ENCODE measurements at places on chromosomes 3 and 15.

- DNase-seq, result no peak
These were observed 151.4 kb downstream of the SHQ1 start for GRCh38 chr3:72696815-72697214.

DNA sequence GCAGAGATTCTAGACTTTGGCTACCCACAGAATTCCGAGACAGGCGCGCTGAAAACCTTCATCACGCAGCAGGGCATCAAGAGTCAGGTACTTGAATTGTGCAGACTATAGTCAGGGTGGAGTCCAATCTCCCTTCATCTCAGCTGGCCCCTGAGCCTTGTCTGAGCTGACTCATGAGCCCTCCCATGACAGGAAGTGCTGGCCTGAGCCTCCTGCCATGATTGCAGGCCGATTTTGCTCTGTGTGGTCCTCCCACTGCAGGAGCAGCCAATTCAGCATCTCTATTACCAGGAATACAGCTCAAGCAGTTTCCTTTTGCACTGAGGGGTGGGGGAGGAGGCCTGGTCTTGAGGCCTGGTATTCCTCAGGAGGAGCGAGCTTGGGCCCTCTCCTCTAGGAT lies 5.5 kb downstream of the AP2M1 start:
- DNase-seq, result no peak

GRCh38 chr3:185362850-185363661 lies at the start of gene MAP3K13:
MAP3K13 (plus strand) TSS chr3:185363136; CDS start chr3:185428582, 65,446 bp downstream.
- DNase-seq, result peak; percentile 5

DNA sequence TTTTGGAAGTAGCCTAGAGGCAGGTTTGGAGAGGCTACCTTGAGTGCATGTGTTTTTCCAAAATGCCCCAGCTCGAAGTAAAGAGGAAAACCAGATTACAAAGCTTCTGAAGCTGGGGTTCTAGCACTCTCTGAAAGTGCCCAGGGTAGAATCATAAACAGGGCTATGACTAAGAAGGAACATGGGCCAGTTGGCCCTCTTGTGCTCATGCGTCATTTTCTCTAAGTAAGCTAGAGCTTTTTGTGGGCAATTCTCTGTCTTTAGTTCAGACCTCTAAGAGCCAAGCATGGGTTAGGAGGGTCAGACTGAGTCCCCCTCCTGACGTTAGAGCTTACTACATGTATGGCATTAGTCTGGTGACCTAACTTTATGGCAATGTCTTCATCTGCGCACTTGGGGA lies 129.5 kb upstream of the UMPS start:
- no peak for DNase-seq

DNA sequence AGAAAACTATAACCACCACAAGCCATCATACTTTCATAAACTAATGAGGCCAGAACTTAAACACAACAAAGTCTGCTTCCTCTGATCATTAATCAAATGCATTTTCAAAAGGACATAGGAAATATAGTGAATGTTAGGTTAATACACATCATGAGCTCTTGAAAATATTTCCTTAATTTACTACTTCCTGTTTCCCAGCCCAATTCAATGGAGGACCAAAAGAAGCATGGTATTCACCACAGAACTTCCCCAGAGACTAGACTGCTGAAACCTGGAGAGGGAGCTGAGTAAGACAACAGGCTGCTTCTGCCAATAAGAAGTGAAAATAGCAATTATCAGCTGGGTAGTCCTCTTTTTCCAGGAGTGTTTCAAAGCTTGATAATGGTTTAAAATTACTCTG lies 250.3 kb downstream of the ULK4 start:
- no peak for DNase-seq

DNA sequence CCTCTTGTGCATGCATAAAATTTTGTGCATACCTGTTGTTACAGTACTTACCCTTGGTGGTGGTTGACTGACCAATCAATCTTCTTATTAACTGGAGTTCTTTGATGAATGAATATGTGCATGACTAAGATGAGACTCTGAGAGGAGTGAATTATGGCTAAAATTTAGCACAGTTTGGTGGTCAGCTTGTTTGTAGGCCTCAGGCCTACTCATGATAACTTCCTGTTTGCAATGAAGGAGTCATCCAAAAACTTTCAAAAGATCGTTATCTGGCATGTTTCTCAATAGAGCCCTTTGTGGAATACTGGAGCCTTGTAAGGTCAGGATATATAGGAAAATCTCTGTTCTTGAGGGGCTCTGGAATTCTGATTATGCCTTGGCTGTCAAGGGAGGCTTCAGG lies 66.5 kb downstream of the LEKR1 start:
- DNase-seq, result no peak

- no peak for DNase-seq
These were observed 88.6 kb downstream of the ATP2B2 start for GRCh38 chr3:10416730-10417300.

GRCh38 chr3:122589297-122589696 lies 11.8 kb downstream of the PARP15 start:
- no peak for DNase-seq

- no peak for DNase-seq
These were observed 32.2 kb upstream of the PTPN23 start for GRCh38 chr3:47348411-47349154.

DNA sequence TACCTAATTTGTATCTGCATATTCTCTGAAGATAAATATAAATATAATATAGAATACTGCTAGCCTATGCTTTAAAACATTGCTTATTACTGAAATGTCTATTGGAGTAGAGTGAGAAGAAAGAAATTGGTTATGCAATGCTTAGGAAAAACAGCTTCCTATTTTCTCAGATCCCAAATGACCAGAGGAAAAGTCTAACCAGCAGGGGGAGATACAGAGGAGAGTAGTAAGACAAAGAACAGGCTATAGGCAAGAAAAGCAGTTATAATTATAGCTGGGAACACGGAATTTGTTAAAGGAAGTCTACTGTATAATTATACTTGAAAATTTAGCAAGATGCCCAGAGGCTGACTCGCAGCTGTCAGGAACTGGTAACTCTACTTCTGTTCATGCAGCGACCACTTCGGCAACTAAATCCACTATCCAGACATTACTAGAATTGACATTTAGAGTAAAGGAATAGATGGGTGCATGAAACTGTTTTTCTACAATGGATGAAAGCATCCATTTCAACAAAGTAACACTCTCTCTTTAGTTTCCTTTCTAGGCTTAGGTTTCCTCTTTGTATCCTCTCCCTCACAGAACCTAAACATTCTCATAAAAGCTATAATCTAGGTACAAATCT lies 97.2 kb downstream of the TBC1D5 start:
- DNase-seq, result no peak

- DNase-seq, result no peak
These were observed 10.1 kb downstream of the USP3 start for GRCh38 chr15:63514531-63514943.

DNA sequence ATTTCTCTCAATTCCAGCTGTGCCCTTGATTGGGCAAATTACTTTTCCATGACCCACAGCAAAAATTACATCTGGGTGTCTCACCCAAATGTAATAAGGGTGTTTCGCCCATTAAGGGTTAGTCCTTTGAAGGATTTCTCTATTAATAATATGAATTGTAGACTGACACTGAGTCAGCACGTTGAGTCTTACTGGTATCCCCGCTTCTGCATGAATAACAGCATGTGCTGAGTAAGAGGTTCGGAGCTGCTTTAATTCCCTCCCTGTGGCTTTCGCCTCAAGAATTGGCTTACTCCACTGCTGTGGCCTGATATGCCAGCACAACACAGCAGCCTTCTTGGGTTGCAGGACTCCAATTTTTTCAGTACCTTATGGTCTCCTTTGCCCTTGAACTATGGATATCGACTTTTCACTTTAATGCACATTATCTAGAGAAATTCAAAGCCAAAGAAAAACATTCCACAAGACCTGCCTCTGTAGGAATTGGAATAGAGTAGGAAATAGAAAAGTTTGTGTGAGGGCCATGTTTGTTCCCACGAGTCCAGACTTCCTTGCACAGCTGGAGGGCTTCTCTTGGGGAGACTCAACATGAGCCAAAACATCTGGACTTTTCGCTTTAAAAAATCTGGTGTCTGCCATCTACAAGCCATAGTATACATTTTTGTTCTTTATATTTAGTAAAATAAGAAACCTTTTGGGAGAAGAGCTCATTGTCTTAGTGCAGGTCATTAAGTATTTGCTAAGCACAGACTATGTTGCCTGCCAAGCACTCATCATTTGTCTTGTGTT lies 20.7 kb upstream of the ERC2 start:
- DNase-seq, result no peak

DNA sequence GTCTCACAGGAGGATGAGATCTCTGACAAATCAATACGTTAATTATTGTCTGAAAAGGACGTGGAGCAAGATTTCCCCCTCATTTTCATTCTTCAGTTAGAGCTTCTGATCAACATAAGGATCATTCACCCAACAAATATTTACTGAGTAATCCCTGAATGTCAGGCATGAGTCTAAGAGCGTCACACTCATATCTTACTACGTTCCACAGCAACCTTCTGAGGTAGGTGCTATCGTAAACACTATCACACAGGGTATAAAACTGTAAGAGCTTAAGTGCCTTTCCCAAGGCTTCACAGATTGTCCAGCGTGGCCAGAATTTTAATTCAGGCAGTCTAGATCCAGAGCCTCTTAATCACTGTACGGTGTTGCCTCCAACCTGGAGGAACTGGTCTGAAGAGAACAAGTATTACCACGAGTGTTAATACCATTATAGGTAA lies 10.6 kb upstream of the TM4SF1 start:
- DNase-seq, result no peak

DNA sequence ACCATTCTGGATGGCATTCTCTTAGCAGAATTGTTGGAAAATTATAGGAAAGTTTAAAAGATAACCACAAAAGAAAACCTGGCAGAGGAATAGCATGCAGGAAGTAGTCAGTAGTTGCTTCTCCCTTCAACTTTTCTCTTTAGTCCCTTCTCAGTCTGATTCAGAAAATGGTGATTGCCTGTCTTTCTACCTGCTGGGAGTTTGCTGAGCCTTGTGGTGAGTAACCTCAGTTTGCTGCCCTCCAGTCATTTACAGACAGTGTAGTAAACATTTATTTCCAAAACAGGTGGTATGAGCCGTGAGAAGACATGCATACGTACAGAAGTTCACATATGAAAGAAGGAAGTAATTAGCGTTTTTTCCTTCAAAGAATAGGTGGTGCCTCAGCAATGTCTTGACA lies 224.7 kb upstream of the POU1F1 start:
- no peak for DNase-seq

GRCh38 chr3:127654374-127654773 lies 18.4 kb upstream of the ABTB1 start:
- no peak for DNase-seq

DNA sequence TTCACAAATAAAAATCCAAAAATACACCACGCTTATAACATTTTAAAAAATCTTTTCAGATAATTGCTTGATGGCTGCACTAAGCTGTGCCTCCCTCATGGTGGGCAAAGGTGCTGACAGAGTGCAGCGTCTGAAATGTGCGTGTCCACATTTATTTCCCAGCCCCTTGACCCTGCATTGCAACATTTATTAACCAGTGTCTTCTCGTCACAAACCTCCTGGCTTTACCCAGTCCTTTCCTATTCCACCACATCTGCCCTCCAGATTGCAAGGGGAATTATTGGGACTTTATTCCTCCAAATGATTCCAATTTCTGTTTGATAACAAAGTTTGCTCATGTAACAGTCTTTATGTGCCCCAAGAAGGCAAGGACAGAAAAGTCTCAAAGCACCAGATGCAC lies 5.5 kb downstream of the RASGRP1 start:
- no peak for DNase-seq

GRCh38 chr3:23761440-23761896 lies 44.3 kb upstream of the UBE2E1 start:
- no peak for DNase-seq

GRCh38 chr15:90402223-90402622 lies 14.2 kb downstream of the IQGAP1 start:
- no peak for DNase-seq

Measured in effector memory CD8-positive, alpha-beta T cell (primary cell).